ENCODE measurements at places on chromosomes 6 and 20. TPM values are rescaled to one million over a fixed set of nuclear protein-coding genes. Genes with fewer than 3 reads are reported as not detected.

- DNase-seq, result no peak
Observed at GRCh38 chr6:17064975-17065374, 36.9 kb upstream of the STMND1 start.

GRCh38 chr6:144179828-144180227 lies 29.5 kb downstream of the STX11 start:
- no peak for DNase-seq

GRCh38 chr6:111918825-111919224 lies 45.6 kb upstream of the FYN start:
- no peak for DNase-seq

Gene TPD52L1
- total RNA-seq, result not detected

Gene TFAP2B
- total RNA-seq, result not detected
